ENCODE measurements at places on chromosomes 12 and 14. TPM values are rescaled to one million over a fixed set of nuclear protein-coding genes. Genes with fewer than 3 reads are reported as not detected.

The PRR4 gene
- total RNA-seq, result 0.37 TPM

The ENO2 gene
- 11.7 TPM for total RNA-seq

The MEG3 gene
- 145 TPM for total RNA-seq

The SLC10A1 gene
- not detected for total RNA-seq

The MYF6 gene
- total RNA-seq, result not detected

All from smooth muscle cell of bladder (primary cell).